Suprapubic skin (tissue), 4 donors: ENCODE measurements at places on chromosomes 12 and 14.

GRCh38 chr12:101824831-101825230 lies 5.9 kb downstream of the GNPTAB start:
- DNase-seq: no peak

GRCh38 chr14:61281948-61282275 lies 774 bp upstream of the TMEM30B start:
- DNase-seq: no peak

DNA sequence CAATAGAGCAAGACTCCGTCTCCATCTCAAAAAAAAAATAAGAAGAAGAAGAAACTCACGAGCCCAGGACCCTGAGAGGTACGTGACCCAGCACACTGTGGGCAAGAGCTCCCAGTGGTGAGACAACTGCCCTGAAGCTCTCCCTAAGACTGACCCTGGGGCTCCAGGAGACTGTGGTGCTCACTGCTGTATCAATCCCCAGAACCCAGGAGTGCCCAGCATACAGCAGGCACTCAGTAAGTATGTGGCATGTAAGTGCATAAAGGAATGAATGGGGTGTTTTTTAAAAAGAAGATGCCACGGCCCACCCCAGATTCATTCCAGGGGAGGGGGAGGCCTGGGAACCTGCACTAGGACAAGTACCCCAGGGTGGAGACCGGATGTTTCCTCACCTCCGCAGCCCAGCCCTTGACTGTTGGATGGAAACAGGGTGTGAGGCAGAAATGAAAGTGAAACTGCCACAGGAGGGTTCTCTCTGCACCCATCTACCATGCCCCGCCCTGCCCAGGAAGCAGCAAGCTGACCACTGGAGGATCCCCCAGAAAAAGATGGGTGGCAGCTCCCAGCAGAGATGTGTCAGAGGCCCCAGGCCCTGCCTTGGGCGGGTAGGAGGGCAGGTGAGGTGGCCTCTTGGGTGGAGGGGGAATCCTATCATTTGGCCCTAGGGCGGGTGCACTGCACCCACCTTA lies 12.2 kb downstream of the ITPK1 start:
- no peak for DNase-seq

DNA sequence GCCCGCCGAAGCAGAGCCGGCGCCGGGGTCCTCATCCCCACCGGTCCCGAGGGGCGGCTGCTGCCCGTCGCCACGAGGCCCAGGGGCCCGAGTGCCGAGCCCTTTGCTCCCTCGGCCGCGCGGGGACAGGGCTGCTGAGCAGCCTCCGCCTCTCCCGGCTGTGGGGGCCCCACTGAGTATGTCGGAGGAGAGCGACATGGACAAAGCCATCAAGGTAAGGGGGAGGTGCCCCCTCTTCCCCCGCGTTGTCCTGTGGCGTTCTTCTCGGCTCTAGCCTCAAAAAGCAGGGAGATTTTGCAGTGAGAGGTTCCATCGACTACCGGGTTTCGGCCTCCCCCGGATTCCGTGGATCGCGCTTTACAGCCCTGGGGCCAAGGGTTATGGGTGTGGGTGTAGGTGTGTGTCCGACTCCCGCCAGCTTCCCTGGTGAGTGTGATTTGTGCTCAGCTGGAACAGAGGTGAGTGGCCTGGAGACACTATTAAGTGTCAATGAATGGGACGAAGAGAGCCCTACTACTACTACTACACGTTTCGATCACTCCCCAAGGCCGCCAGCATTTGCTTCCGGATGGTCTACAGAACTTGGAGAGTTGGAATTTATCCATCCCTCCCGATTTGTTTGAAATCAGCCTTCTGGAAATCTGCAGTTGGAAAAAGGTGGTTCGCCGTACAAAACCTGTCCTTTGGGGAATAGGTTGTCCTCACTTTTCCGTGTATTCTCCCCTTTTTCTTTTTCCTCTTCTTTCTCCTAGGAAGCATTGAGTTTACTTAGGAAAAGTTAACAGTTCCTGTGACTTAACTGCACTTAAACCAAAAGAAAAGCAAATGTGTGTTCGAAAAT lies 748 bp downstream of the MAPKAPK5 start:
- DNase-seq: peak; percentile 58

DNA sequence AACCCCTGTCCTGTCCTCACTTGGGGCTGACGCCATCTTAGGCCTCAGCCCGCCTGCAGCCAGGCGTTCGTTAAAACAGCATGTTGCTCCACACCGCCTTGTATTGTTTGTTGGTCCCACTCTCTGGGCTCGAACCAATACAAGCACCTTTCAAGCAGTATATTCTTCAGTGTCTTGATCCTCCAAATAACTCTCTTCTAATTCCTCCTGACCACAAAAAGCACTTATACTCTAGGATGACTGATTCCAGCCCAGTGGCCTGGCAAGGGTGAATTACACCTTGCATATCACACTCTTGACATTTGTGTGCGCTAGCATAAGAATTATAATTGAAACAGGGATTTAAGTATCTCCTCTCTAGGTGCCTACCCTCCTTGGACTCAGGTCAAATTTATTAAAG lies 7.1 kb downstream of the CCER1 start:
- no peak for DNase-seq

DNA sequence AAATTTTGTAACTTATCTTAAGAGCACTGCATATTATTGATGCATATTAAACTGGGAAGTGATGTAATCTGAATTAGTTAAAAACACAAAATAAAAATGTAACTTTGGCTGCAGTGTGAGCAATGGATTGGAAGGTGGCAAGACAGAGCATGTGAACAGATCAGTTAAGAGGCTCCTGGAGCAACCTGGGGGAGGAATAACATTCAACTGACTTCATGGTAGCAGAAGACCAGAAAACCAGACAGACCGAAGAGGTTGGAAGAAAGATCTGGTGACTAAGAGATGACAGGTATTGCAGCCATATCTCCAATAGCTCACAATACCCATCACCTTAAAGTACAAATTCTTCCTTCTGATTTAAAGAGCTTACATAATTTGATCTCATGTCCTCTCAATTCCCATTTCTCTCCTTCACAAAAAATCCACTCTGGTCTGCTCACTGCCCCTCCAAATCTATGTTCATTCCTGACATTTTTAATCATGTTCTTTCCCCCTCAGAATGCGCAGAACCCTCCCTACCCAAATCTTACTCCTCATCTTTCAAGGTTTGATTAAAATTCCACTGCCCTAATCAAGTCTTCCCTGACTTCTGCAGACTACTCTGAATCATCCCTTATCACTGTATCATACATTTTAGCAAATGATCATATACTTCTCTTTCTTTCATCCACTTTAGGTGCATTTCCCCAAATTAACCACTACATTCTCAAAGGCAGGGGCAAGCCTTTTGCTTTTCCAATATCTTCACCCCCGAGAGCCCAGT lies 51.5 kb downstream of the DUSP16 start:
- DNase-seq: no peak

DNA sequence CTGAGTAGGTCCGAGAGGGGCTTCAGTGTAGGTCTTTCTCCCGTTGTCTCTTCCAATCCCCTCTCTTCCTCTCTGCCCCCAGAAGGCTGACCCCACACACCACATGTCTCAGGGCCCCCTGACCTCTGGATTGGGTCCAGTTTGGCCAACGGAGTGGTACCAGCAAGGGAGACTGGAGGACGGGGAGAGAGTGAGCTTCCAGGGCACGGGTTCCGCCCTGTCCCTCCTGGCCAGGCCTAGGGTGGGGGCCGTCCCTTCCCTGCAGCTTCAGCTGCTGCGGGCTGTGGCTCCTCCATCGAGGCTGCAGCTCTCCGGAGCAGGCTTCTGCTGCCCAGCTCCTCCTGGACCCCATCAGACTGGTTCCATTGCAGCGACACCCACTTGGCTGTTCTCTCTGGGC lies 17.4 kb downstream of the FZD10 start:
- no peak for DNase-seq

- DNase-seq: no peak
Measured at GRCh38 chr12:82880442-82880901, 193.8 kb downstream of the TMTC2 start.

DNA sequence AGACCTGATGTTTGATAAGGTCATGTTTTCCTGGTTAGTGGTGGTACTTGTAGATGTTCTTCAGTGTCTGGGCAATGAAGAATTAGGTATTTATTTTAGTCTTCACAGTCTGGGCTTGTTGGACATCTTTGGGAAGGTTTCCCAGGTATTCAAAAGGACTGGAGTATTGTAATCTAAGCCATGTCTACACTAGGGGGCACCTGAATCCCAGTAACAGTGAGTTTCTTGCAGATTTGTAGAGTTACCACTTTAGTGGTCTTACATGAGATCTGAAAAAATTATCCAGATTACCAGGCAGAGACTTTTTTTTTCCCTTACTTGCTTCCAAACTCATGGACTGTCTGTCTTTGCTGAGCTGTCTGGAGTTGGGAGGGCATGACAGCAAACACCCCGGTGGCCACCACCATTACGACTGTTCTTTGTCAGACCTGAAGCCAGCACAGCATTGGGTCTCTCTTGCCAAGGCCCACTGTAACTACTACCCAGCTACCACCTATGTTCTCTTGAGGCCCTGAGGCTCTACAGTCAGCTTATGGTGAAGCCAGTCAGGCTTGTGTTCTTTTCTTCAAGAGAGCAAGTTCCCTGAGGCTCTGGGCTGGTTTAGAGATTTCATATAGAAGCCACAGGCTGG lies 820.7 kb upstream of the FBXO33 start:
- no peak for DNase-seq

- peak; percentile 50 for DNase-seq
Measured at GRCh38 chr14:78091361-78091760, 78.8 kb upstream of the NRXN3 start.

DNA sequence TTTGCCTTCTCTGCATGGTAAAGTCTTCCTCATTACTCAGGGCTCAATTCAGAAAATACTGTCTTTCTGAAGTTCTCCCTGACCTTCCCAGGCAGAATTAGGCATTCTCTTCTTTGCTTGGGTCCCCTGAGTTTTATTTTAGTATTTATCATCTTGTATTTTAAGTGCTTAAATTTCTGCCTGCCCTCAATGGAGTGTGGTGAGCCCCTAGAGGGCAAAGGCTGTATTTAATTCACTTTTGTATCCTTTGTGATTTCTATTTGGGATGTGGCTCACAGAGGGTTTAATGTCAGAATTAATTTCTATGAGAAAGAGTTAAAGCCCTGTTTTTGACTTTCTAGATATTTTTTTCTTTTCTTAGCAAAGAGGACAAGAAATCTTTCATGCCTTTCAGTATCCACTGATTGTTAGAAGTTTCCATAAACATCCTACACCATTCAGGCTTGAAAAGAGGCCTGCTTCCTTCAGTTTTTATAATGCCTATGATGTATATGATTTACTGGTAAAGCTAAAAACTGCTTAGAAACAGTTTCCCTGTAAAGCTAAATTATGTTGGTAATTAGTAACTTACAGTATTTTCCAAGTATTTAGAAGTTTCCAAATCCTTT lies 55.6 kb upstream of the PTPRB start:
- no peak for DNase-seq

DNA sequence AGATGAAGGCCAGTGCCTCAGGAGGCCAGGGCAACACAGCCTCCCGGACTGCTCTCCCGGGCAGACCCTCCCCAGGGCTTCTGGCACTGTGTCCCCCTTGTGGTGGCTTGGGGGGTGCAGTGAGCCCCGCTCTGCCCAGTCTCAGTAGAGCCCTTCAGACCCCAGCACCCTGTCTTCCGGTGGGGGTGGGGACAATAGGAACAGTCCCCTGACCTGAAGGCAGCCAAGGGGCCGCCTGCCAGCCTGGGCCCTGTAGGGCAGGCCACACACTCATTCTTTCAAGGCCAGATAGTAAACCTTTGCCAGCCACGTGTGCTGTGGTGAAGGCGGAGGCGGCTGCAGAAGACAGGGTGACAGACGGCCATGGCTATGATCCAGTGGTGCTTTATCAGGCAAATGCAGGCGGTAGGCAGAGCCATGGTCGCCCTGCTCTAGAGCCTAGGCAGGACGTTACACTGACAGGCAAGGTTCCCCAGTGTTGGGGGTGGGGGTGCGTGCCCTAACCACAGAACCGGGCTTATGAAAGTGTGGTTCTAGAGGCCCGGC lies 15.0 kb downstream of the ZFYVE21 start:
- DNase-seq: no peak

DNA sequence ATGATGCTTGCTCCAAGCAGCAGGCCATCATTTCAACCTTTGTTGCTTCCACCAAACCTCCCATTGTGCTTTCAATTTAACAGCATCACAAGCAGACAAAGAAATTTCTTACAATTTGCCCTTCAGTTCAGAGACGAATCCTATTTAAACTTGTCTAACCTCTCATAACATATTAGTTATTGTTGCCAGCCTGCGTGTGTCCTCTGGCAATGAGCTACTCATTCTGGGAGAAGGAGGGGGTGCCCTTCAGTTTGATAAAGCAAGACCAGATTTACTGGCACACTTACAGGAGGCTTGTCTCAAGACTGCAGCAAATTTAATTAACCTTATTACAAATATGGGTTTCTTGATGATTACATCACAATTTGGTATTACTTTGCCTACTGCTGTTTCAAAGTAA lies 203.6 kb upstream of the SOX5 start:
- DNase-seq: no peak

DNA sequence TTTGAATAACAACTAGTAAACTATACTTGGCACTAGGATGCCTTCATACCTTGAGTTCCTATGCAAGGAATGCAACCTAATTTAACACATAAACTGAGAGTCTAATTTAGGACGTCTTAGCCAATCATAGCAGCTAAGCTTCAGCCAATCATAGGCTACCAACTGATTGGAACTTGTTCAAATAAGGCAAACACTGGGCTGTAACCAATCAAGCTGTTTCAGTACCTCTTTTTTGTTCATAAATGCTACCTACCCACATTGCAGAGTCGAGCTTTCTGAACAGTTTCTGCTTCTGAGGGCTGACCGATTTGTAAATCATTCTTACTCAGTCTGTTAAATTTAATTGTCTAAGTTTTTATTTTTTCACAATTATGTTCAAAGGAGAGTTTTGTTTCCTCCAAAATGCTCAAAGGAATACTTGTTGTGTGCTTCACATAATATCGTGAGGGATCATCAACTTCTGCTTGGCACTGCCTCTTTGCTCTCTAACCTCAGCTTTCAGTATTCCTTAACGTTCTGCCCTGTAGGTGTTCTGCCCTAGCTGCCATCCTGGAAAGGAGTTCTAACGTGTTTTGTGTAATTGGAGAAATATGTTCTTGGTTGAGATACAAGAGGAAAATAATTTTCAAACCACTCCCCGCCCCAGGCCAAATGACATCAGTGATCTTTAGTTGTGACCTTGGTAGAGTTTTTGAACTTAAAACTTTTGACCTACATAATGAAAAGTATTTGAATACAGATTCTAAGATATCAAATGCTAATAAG lies 380.4 kb upstream of the MIS18BP1 start:
- no peak for DNase-seq

DNA sequence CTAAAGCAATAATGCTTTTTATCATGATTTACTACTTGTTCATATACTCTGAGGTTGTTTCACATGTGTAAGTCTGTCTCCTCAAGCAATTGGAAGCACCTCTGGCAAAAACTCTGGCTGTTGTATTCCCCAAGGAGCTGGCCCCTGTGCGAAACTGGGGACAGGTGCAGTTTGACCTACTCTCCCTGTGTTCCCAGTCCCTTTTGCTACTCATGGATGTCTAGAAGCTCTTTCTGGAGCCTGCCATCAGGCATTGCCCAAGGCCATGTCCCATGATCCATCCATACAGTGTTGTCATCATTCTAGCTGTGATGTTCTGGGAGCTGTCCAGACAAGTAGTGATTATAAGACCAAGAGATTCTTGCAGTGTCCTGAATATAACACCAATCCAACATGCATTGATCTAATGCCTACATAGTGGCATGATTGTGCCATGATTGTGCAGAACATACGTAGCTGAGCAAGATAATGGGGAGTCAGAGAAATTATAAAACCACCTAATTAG lies 14.9 kb downstream of the AKAP6 start:
- no peak for DNase-seq

GRCh38 chr14:57999471-57999870 lies 133.6 kb upstream of the SLC35F4 start:
- DNase-seq: no peak
